ENCODE measurements at places on chromosomes 2 and 18.

DNA sequence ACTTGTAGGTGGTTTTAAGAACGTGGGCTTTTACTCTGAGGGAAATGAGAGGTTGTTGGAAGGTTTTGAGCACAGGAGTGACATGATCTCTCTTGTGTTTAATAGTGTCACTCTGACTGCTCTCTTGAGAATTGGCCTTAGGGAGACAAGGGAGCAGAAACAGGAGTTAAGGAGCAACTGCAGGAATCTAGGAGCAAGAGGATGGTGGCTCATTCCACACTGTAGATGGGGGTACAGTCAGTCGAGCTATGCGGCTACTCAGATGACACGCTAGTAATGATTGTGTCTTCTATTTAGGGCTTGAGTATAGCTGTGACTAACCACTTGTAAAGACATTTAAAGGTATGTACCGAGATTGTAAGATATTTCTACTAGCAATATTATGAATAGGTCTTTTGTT lies 87.4 kb downstream of the RPRM start:
- no peak for DNase-seq

- DNase-seq = no peak
These were observed 46.0 kb downstream of the CAPN13 start for GRCh38 chr2:30761226-30761625.

DNA sequence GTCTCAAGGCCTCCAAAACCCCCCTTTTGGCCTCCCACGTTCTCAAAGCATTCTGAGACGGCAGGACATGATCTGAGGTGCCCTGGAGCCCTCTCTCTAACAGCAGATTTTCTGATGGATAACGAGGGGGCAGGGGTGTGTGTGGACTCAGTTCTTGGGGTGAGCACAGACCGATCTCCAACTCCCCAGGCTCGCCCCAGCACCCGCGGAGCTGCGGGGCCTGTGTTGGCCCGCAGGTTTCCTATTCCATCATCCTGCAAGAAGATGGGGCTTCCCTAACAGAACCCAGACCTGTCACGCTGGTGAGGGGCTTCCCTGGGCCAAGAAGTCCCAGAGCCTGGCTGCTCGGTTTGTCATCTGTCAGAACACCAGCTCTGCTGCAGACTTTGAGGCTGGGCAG lies 196.1 kb downstream of the ANAPC1 start:
- DNase-seq = no peak

- no peak for DNase-seq
These were observed 126.6 kb downstream of the SH3RF3 start for GRCh38 chr2:109255654-109256053.

DNA sequence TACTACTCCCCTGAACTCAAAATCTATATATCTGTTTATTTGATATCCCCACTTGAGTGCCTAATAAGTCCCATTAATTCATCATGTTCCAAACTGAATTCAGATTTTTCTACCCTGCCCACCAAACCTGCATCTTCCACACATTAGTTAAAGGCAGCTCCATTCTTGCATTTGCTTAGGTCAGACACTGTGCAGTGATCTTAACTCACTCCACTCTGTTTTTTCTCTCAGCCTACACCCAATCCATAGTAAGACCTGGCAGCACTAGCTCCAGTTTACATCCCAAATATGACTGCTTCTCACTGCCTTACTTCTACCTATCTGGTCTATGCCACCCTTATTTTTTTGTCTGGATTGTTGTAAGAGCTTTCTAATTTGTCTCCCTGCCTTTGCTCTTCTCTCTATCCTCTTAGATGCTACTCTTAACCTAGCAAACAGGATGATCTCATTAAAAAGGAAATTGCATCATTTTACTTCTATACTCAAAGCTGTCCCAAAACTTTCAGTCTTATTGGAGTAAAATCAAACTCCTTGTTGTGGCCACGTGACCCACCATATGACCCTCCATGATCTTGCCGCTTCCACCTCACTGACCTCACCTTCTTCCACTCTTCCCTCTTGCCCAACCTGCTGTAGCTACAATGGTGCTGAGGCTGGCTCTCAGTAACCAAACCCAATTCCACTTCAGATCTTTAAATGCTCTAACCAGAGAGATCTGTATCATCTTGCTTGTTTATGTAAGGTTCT lies 274.9 kb upstream of the FANCL start:
- DNase-seq = no peak

- no peak for DNase-seq
These were observed 86.4 kb downstream of the GCA start for GRCh38 chr2:162430323-162430722.

DNA sequence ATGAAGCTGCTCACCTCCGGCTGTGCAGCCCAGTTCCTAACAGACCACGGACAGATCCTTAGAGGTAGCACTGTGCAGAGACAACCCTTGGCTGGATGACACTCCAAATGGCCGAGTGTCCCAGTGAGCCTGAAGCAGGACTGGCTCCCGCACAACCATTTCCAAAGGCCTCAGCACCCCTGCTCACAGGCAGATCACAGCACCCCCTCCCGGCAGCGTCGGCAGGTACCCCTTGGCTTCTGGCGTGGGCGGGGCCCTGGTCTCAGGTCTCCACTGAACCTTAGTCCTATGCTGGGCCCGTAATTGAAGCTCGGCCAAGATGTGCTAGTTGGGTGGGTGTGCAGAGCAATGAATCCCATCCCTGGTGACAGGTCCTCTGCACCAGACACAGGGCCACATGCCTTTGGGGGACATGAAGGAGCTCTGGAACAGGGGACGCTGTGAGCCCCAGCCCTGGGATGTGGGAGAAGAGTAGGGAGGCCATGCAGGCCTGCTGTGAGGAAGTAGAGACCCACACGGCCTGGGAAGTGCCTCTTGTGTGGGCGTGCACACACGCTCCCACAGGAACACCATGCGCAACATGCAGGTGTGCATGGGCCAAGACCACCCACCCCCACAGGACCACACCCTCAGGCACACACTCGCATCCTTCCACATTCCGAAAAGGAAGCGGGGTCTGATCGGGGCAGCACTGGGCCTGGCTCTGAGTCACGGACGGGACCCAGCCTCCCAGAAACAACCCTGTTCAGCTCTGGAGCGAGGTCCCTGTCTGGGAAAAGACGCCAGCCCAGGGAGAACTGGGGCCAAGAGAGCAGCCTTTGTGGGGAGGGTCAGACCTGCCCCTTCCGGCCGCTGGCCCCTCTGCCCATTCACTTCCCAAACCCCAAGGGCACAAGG lies 2.8 kb downstream of the DUSP2 start:
- no peak for DNase-seq

DNA sequence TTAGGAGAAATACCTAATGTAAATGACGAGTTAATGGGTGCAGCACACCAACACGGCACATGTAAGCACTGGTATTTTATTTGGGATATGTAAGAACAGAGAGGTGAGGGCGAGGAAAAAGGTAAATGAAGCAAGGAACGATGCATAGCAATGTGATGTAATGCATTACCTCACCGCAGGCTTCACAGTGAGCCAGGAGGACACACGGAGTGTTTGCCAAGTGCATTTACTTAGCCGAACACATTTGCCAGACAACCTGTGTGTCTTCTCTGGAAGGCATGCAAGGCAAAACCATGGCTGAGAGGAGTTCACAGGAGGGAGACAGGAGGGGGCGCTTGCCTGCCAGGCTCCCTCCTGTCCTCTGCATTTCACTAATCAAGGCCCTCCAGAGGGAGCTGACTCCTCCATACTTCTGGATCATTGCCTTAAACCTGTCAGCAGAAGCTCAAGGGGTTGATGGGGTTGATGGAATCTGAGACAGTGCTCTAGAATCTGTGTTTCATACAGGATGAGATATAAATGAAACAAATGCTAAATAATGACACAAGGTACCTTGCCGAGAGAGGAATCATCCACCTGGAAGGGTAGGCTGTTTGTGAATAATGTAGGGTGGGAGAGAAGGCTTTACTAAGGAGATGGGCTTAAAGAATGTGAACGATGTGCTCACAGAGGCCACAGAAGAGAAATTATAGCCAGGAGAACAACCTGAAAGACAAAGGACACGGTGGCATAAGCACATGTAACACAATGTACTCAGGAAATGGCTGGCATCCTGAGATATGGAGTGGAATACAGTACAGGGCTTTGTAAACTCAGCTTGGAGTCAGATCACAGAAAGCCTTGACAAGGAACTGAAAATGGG lies 9.1 kb upstream of the TPRKB start:
- DNase-seq = no peak

GRCh38 chr2:240322231-240322955 lies 113.1 kb upstream of the GPC1 start:
- no peak for DNase-seq

GRCh38 chr2:20617892-20618467 lies 32.9 kb downstream of the HS1BP3 start:
- DNase-seq = peak; percentile 99

DNA sequence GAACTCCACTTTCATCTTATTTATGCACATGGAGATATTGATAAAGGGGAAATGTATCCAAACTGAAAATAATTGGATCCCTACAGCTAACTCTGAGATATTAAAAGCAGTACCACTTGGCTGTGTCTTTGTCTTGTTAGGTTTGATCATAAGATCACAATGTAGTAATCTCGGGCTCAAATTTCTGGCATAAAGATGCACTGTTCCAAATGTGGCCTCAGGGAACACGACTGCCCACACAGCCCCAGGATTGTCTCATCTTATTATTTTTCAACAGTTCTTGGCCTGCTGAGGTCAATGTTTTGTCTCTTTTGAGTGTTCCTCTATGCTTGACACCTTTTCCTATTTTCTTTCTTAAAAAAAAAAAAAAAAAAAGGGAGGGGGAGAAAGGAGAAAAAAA lies 114.1 kb downstream of the GBX2 start:
- DNase-seq = no peak

GRCh38 chr2:194363878-194364277 lies 1293.1 kb upstream of the SLC39A10 start:
- DNase-seq = no peak
